ENCODE measurements at places on chromosomes 3 and 15.

GRCh38 chr15:68304589-68305337 lies 27.2 kb downstream of the FEM1B start:
- peak overlapping the region; percentile 50 for H3K27ac ChIP-seq
- H3K27me3 ChIP-seq: no peaks in the 10 kb centered on the region
- peaks cover 35% of the 10 kb centered on the region for H3K36me3 ChIP-seq
- no peak overlapping the region for H3K4me3 ChIP-seq

- no peak overlapping the region for H3K4me3 ChIP-seq
- H3K36me3 ChIP-seq: no peaks in the 10 kb centered on the region
Observed at GRCh38 chr3:52529376-52530333, 4.0 kb downstream of the NT5DC2 start.

DNA sequence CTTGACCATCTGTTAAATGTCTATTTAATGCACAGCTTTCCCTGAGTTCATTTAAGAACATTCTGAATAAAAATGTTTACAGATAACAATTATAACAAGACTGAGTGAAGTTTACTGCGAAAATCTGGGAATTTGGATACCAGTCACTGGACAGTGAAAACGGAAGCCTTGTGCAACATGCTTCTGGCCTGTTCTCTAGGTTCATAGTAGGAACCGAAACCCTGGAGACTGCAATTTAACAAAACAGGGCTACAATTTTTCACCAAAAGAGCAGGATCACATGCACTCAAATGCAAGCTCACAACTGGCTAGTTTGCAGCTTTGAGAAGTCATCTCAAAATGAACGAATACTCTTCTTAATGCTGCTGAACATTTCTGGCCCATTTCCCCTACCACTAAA lies 435.9 kb downstream of the NR2F2 start:
- no peaks in the 10 kb centered on the region for H3K27me3 ChIP-seq
- H3K36me3 ChIP-seq: no peaks in the 10 kb centered on the region
- no peak for DNase-seq
- H3K27ac ChIP-seq: no peak overlapping the region
- H3K4me1 ChIP-seq: no peaks in the 10 kb centered on the region

DNA sequence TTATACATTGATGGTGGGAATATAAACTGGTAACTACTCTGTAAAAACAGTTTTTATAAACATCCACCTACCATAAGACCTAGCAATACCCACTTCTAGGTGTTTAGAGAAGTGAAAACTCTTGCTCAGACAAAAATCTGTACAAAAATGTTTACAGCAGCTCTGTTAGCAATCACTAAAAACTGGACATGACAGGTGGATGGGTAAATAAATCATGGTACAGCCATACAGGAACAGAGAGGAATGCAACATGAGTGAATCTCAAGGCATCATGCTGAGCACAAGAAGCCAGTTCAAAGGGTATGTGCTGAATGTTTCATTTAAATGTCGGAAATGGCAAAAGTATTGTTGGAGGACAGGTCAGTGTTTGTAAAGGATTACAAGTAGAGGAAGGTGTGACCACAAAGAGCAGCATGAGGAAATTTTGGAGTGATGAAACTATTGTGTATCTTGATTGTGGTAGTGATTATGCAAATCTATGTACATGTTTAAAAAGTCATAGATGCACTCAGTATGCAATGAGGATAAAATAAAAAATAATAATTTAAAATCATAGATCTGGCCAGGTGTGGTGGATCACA lies 2.8 kb upstream of the RNU5A-1 start:
- no peaks in the 10 kb centered on the region for H3K27me3 ChIP-seq
- no peak overlapping the region for H3K27ac ChIP-seq
- DNase-seq: no peak
- H3K4me3 ChIP-seq: no peak overlapping the region
- peaks cover 5% of the 10 kb centered on the region for H3K4me1 ChIP-seq

DNA sequence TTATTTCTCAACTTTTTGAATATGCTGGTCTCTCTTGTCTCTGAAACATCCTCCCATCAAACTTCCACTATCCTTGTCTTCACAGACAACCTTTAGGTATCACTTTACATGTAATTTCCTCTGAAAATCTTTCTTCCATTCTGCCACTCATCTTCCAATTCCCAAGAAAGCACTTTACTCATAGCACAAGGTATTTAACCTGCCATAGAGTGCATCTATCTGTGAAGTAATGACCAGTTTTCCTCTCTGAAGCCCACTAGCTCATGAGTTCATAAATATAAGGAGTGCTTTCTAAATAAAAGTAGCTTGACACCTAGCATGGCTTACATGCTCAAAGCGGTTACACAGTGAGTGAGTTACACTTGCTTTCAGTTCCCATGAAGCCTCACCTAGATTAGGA lies 160.7 kb upstream of the CMC1 start:
- no peak overlapping the region for H3K27ac ChIP-seq
- no peaks in the 10 kb centered on the region for H3K36me3 ChIP-seq
- DNase-seq: no peak
- H3K27me3 ChIP-seq: no peaks in the 10 kb centered on the region
- H3K4me1 ChIP-seq: no peaks in the 10 kb centered on the region
- H3K4me3 ChIP-seq: no peak overlapping the region

DNA sequence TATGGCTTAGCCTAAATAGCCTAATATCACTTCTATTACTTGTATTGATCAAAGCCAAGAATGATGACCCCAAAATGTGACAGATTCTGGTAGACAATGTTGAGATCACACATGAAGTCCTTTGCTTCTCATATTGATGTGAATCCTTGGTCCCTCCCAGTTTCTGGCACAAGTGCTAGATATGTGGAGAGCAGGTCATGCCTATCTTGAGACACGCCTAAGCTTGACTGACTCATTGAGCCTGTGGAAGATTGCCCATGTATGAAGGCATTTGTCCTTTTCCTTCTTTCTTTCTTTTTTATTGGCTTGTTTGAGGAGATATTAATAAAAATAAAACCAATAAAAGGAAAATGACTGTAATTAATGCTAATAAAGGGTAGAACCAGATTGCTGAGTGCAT lies 54.0 kb upstream of the TMEM108 start:
- H3K27ac ChIP-seq: no peak overlapping the region
- H3K4me3 ChIP-seq: no peak overlapping the region
- no peaks in the 10 kb centered on the region for H3K27me3 ChIP-seq
- no peak for DNase-seq
- H3K4me1 ChIP-seq: no peaks in the 10 kb centered on the region

GRCh38 chr3:31576521-31576920 lies 43.8 kb downstream of the STT3B start:
- no peak overlapping the region for H3K27ac ChIP-seq
- H3K4me1 ChIP-seq: no peaks in the 10 kb centered on the region
- H3K27me3 ChIP-seq: no peaks in the 10 kb centered on the region
- 0 out of 2 replicates have a peak, but pooled peaks cover 3% of the 10 kb centered on the region for H3K36me3 ChIP-seq
- no peak overlapping the region for H3K4me3 ChIP-seq

- DNase-seq: no peak
- H3K4me1 ChIP-seq: no peaks in the 10 kb centered on the region
- no peak overlapping the region for H3K27ac ChIP-seq
- H3K4me3 ChIP-seq: no peak overlapping the region
- H3K27me3 ChIP-seq: no peaks in the 10 kb centered on the region
- no peaks in the 10 kb centered on the region for H3K36me3 ChIP-seq
Observed at GRCh38 chr15:73786538-73786937, 33.4 kb upstream of the INSYN1 start.

DNA sequence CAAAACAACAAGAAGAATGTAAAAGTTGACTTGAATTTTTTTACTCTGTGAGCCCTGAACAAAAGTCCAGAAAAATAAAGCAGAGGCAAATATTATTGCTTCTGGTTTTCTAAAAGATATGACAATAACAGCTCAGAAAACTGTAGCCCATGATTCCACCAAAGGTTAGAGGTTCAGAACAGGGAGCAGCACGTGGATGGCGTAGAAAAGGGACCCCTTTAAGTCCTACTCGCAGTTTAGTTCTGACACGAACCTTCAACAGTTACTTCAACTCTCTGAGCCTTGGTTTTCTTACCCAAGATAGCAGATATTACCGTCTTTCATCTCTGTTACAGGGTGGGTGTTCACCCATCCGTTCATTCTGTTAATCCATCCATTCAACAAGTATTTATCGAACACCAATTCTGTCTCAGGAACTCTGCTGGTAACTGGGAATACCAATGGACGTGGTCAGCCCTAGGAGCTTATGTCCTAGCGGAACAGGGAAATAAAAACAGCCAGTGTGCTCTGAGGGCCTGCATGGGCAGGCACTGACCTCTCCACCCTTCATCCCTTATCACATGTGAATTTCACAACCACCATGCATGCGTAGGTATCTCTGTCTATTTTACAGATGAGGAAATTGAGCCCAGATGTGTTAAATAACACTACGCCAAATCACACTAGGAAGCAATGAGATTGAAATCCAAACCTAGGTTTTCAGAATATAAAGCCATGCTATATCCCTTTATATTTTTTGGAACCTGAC lies 274.2 kb upstream of the ICE2 start:
- H3K36me3 ChIP-seq: no peaks in the 10 kb centered on the region
- no peak overlapping the region for H3K4me3 ChIP-seq
- H3K27me3 ChIP-seq: no peaks in the 10 kb centered on the region
- H3K27ac ChIP-seq: no peak overlapping the region

- H3K4me1 ChIP-seq: 0 out of 2 replicates have a peak, but pooled peaks cover 4% of the 10 kb centered on the region
- no peak overlapping the region for H3K27ac ChIP-seq
- H3K4me3 ChIP-seq: no peak overlapping the region
- DNase-seq: no peak
- H3K36me3 ChIP-seq: no peaks in the 10 kb centered on the region
Observed at GRCh38 chr15:98612490-98613110, 35.7 kb upstream of the IGF1R start.

DNA sequence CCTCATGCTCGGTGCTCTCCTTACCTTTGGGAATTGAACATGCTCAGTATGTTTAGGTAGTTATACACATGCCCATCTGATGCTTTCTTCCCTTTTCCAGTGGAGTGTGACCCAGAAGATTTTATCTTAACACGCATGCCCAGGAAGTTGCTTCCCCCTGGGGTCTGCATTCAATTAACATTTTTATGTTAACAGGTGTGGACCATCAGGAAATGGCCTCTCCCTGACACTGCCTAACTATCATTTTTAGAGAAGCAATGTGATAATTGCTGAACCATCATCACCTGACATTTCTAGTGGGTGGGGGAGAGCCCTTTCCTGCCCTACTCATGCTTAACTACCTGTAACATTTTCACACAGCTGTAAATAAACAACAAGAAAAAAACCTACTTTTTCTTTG lies 55.1 kb upstream of the TGFBR2 start:
- no peak overlapping the region for H3K27ac ChIP-seq
- H3K4me1 ChIP-seq: peaks cover 11% of the 10 kb centered on the region
- no peaks in the 10 kb centered on the region for H3K36me3 ChIP-seq
- no peak for DNase-seq
- H3K4me3 ChIP-seq: no peak overlapping the region

GRCh38 chr15:100780208-100780800 lies 99.3 kb upstream of the ALDH1A3 start:
- no peak overlapping the region for H3K4me3 ChIP-seq
- no peak overlapping the region for H3K27ac ChIP-seq
- no peaks in the 10 kb centered on the region for H3K4me1 ChIP-seq
- H3K27me3 ChIP-seq: no peaks in the 10 kb centered on the region

DNA sequence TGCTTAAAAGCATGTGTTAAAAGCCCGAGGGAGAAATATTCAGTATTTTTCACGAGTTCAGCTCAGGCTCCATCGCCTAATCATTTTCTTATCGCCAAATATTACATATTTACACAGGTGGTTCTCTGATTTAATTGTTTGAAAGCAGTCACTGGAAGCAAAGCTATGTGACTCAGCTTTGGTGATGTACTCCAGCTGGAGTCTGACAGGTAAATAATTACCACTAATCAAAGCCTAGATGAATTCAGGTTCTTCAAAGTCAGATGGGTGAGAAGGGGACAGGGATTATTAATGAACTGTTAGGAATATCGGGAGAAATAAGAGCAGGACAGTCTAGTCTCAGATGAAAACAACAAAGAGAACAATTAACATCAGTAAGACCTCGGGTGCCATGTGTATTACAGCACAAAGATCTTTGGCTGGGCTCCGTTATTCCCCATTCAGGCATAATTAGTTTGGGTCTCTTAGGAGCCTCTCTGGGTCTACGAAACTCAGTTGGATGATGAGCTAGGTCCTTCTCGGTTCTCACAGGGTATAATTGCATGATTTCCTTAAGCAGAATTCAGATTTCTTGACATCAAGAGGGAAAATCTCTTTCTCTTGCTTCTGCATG lies 331.7 kb upstream of the ADAMTS9 start:
- H3K4me1 ChIP-seq: no peaks in the 10 kb centered on the region
- no peaks in the 10 kb centered on the region for H3K36me3 ChIP-seq
- no peak for DNase-seq
- H3K27ac ChIP-seq: no peak overlapping the region
- H3K4me3 ChIP-seq: no peak overlapping the region
- H3K27me3 ChIP-seq: no peaks in the 10 kb centered on the region

DNA sequence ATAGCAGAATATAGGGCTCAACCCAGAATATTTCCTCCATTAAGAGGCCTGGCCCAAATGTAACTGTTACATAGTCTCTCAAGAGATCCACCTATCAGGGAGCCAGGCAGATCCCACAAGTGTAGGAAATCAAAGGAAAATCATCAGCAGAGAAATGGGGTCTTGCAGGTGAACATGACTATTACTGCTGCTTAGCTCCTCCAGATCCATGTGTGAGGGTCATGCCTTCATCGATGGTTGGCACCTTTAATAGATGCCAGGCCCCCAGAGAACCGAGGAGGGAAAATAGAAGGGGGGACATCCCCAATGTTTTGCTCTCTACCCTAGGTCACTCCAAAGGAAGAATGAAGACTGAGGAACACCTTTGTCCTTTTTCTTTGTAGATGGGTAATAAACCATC lies 1029.9 kb upstream of the CADM2 start:
- no peaks in the 10 kb centered on the region for H3K36me3 ChIP-seq
- H3K4me1 ChIP-seq: no peaks in the 10 kb centered on the region
- no peak overlapping the region for H3K4me3 ChIP-seq
- H3K27me3 ChIP-seq: no peaks in the 10 kb centered on the region
- H3K27ac ChIP-seq: no peak overlapping the region

DNA sequence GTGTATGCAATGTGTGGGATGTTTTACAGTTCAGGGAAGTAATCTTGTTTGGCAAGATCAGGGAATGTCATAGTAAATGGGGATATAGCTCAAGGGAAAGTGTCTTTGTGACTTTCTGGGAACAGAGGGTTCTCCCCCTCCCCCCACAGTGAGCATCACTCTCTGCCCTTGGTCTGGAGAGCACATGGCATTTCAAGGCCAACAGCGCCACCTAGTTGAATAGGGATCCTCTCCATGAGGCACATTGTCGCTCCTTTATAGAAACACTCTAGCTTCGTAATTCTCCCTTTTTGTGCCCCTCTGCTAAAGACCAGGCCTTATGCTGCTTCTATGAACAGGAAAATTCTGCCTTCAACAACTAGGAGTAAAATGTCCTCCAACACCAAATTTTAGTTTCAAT lies 37.1 kb upstream of the ARNT2 start:
- peaks cover 5% of the 10 kb centered on the region for H3K27me3 ChIP-seq
- H3K36me3 ChIP-seq: no peaks in the 10 kb centered on the region
- no peak overlapping the region for H3K27ac ChIP-seq
- H3K4me1 ChIP-seq: no peaks in the 10 kb centered on the region
- no peak overlapping the region for H3K4me3 ChIP-seq
- peak; percentile 36 for DNase-seq
